ENCODE measurements at places on chromosomes 2 and 18.
A peak's percentile ranks its signal among the peaks of the same experiment; 100 is the strongest.

DNA sequence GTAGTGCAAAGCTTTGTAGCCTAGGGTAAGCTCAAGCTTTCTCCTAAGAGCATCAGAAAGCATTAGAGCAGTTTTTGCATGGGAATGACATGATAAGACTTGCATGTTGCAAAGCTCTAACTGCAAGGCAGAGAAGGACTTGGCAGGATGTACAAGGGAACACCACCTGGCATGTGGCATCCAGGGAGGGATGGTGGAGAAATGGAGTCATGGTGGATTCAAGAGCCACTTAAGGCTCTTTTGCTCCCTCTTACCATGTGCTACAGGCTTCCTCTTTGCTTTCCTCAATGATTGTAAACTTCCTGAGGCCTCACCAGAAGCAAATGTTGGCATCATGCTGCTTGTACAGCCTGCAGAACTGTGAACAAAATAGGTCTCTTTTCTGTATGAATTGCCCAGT lies 266.0 kb downstream of the GLI2 start:
- no peak for DNase-seq

DNA sequence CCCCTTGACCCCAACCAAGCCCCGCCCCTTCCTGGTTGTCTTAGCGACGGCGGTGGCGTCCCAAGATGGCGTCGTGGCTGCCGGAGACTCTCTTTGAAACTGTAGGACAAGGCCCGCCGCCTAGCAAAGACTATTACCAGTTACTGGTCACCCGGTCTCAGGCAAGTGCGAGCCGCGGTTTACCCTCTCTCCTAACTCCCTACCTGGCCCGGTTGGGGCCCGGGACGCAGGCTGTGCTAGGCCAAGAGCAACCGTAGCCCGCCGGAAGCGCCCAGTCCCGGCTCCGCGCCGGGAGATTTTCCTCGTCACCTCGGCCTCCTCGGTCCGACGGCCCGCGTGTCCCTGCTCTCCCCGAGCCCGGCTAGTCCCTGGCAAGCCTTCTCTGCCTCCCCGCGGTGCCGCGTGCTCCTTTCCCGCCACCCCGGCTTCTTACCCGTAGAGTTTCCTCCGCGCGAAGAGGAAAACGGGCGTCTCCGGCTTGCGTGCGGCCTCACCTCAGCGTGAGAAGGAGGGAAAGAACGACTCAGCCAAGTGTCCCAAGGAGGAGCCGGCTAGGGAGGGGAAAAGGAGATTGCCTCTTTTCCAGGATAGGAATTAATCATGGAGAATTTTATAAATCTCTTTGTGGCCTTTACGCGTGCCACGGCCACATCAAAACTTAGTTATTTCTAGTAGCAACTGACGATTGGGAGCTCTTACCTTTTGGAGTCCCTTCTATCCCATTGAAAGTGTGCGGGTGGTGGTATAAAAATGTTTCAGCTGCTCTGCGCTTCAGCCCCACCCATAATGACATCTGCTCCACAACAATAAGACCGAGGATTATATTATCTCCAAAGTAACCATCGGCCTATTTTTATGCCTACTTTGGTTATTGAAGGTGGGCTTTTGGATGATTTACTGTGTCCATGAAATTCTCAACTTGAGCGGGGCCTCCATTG lies at the start of gene FBXO36:
TSS of gene FBXO36 (plus strand) at position 55 of the 938 bp plus-strand sequence. CDS start at position 66, 11 bp downstream.
- DNase-seq, result peak; percentile 88

- DNase-seq, result no peak
Observed at GRCh38 chr2:31065356-31065755, 72.9 kb downstream of the GALNT14 start.

- no peak for DNase-seq
Observed at GRCh38 chr2:241368643-241369042, 12.6 kb downstream of the FARP2 start.

- no peak for DNase-seq
Observed at GRCh38 chr18:46338205-46338604, 234.0 kb downstream of the HAUS1 start.

DNA sequence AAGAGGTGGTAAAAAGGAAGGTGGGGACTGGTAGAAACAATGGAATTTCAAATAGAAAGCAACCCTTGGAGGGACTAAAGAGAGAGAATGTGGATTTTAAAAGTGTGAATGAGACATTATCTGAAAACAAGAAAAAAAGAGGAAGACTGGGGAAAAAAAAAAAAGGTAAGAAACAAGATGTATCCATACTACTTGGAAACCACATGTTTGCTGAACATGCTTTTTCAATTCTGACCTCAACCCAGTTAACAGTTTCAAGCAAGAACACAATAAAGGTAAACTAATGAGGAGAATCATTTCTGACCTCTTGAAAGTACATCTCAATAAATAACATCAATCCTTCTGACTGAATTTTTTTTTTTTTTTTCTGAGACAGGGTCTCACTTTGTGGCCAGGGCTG lies 2.6 kb downstream of the FARSB start:
- DNase-seq, result no peak

GRCh38 chr2:200039724-200040650 lies 84.6 kb downstream of the MAIP1 start:
- DNase-seq, result no peak

DNA sequence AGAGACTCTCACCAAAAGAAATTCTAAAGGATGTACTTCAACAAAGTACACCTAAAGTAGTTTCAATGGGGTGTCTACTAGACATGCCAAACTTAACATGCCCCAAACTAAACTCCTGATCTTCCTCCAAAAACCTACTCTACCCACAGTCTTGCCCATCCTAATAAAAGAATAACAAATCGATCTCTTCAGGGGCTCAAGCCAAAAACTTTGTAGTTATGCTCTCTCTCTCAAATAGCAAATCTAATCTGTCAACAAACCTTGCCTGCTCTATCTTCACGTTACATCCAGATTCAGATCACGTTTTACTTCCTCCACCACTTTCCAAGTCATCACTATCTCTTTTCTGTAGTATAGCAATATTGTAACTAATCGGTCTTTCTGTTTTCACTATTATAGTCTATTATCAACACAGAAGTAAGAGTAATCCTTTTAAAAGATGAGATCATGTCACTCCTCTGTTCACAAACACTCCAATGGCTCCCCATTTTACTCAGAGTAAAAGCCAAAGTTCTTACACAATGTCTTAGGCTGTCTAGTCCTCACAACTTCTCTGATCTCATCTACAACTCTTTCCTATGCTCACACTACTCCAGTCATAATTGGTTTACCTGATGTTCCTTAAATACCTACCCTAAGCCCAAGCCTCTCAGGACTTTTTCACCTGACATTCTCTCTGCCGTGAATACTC lies 79.9 kb downstream of the THADA start:
- no peak for DNase-seq

DNA sequence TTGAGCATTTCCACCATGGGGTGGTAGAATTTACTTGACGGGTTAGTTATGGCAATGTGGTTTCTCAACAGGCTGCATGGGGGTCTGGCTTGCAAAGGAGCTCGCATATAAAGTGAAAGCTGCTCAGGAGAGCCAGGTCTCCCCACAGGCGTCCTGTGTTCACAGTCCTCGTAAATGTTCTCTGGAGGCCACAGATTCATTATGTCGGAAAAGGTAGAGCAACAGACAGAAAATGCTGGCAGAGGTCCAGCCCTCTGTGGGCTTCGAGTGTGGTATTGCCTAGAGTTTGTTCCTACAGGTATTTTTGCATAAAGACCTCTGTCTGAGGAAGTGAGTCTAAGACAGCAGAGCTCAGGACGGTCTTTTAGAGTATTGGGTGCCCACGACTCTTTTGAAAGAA lies 96.4 kb downstream of the CDCA7 start:
- DNase-seq, result no peak

GRCh38 chr18:27366151-27366550 lies 181.0 kb upstream of the CHST9 start:
- no peak for DNase-seq

DNA sequence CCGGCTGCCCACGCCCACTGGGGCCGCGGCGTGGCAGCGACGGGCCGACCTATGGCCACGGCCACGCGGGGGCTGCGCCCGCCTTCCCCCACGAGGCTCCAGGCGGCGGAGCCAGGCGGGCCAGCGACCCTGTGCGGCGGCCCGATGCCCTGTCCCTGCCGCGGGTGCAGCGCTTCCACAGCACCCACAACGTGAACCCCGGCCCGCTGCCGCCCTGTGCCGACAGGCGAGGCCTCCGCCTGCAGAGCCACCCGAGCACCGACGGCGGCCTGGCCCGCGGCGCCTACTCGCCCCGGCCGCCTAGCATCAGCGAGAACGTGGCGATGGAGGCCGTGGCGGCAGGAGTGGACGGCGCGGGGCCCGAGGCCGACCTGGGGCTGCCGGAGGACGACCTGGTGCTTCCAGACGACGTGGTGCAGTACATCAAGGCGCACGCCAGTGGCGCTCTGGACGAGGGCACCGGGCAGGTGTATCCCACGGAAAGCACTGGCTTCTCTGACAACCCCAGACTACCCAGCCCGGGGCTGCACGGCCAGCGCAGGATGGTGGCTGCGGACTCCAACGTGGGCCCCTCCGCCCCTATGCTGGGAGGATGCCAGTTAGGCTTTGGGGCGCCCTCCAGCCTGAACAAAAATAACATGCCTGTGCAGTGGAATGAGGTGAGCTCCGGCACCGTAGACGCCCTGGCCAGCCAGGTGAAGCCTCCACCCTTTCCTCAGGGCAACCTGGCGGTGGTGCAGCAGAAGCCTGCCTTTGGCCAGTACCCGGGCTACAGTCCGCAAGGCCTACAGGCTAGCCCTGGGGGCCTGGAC lies 253.2 kb downstream of the GLI2 start:
- no peak for DNase-seq

DNA sequence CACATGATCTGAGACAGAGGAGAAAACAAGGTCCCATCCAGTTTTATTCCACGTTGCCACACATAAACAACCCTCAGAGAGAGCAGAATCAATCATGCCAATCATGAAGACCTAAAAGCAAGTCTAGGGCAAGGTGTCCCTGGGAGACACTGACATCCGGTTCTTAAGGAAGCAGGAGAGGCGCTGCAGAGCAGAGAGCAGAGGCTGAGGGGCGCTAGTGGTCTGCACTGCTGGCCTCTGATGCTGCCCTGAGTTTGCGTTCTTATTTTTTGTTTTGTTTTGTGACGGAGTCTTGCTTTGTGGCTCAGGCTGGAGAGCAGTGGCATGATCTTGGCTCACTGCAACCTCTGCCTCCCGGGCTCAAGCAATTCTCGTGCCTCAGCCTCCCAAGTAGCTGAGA lies 83.3 kb downstream of the SMIM21 start:
- DNase-seq, result peak; percentile 40

- no peak for DNase-seq
Observed at GRCh38 chr2:186862869-186863709, 14.1 kb upstream of the ZSWIM2 start.

DNA sequence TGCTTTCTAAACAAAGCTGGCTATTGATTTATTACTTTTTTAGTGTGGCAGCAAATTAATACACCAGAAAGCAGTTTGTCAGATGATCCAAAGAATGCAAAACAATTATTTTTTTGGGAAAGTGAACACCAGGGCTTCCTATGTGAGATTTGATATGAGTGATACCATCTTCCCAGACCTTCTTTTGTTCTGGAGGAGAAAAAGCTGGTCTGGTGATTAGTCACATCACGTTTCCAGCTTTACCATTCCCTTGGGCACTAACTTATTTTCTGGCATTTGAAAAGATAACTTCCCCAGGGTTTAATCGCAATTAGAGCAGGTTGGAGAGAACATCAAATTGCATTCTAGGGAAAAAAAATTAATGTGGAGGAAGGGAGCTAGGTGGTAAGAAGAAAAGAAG lies 182.9 kb upstream of the TANK start:
- DNase-seq, result no peak

DNA sequence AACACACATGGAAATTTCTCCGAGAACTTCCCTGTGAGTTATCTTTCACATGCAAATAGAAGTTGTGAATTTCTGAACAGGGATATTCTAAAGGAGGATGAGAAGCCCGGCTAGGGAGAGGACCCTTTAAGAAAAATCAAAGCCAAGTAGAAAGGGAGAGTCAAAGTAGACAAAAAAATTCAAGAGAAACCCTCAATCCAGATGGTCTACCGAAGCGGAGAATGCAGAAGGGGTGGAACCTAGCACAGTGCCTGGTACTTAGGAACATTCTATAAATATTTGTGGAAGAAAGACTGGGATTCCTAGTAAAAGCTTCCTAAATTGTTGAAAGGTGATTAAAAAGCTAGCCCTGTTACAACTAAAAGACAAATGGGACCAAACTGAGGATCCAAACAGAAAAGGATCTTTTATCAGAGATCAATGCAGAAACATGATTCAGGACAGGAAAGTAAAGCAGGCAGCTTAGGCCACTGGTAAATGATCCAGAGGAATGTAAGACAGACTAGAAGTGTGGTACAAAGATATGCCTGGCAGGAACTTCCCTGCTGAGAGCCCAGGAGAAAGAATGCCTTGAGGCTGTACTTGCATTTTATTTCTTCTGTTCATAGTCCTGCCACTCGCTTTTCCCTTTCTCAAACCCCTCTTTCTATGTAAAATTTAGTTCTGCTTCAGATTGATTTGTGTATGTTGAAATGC lies 19.5 kb upstream of the GLS start:
- DNase-seq, result peak; percentile 36

All from WTC11 (cell line).